NCI-H446 (cell line): ENCODE measurements at places on chromosomes 1 and 21.

DNA sequence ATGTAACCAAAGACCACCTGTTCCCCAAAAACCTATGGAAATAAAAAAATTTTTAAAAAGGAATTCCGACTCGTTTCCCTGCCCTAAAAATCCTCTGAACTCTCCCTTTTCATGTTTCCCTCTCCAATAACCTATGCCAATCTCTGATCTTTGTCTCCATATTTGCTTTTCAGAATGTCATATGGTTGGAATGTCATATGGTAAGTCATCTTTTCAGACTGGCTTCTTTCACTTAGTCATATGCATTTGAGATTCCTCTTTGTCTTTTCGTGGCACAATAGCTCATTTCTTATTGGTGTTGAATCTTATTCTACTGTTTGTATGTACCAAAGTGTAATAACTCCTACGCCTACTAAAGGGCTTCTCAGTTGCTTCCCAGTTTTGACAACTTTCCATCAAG is 117.5 kb downstream of the BACH1 start:
- DNase-seq, result no peak

GRCh38 chr1:7704214-7705047 is 66.7 kb upstream of the VAMP3 start:
- DNase-seq, result peak; percentile 90

DNA sequence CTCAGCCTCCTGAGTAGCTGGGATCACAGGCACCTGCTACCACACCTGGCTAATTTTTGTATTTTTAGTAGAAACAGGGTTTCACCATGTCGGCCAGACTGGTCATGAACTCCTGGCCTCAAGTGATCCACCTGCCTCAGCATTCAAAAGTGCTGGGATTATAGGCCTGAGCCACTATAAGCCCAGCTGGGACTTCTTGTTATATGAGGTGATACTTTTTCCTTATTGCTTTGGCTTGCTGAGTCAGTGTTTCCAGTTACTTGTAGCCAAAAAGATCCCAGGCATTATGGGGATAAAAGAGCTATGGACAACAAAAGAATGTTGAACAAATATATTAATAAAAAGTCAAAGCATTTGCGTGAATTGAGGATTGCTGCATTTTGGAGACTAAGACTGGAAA is 69.9 kb upstream of the LPGAT1 start:
- no peak for DNase-seq

- no peak for DNase-seq
Measured at GRCh38 chr1:150173141-150173585, 23.4 kb downstream of the PLEKHO1 start.

GRCh38 chr1:47683401-47683800 is 245.6 kb downstream of the FOXD2 start:
- no peak for DNase-seq

DNA sequence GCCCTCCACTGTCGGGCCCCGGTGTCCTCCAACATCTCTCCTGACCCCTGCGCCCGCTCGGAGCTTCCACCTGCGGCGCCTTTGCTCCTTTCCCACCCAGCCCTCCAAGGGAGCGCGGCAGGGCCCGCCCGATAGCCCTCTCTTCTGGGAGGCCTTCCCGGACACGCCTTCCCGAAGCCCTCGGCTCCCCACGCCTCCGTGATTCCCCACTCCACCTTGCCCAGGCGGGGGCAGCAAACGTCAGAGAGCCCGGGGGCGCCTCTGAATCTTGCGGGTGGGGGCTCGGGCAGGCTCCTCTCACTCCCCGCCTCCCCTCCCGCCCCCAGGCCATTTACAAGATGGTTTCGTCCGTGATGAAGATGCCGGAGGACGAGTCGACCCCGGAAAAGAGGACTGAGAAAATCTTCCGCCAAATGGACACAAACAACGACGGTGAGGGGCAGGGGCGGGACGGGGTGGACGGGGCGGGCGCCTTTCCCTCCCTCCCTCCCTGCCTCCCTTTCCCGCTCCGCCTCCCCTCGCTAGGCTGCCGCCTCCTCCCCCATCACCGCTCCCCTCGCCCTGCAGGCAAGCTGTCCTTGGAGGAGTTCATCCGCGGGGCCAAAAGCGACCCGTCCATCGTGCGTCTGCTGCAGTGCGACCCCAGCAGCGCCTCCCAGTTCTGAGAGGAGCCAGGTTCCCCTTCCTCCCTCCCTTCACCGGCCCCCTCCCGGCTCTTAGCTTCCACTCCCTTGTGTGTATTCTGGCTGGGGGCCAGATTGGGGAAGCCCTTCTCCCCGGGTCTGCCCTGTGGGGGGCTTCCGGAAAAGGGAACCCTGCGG is 7.1 kb downstream of the HPCA start:
- DNase-seq, result no peak

- peak; percentile 90 for DNase-seq
Measured at GRCh38 chr1:12619792-12620487, 1.9 kb upstream of the DHRS3 start.

GRCh38 chr1:214259353-214259977 is 21.5 kb upstream of the SMYD2 start:
- no peak for DNase-seq

- DNase-seq, result no peak
Measured at GRCh38 chr1:156765666-156766065, 1.7 kb upstream of the PRCC start.

- DNase-seq, result no peak
Measured at GRCh38 chr1:29362764-29363163, 126.4 kb downstream of the PTPRU start.

DNA sequence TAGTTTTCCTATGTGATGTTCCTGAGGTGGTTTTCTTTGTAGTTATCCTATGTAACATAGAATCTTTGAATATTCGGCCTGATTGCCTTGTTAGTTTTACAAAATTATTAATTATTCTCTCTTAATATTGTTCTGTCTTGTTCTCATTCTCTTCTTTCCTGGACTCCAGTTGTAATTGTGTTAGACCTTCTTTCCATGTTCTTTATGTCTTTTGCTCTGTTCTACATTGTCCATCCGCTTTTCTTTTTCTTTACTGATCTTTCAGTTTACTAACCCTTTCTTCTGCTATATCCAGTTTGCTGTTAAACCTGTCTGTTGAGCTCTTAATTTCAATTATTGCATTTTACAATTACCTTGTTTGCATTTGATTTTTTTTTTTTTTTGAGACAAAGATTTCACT is 89.3 kb downstream of the PEX14 start:
- DNase-seq, result no peak

GRCh38 chr1:179677882-179678281 is 65.2 kb upstream of the FAM163A start:
- DNase-seq, result no peak

DNA sequence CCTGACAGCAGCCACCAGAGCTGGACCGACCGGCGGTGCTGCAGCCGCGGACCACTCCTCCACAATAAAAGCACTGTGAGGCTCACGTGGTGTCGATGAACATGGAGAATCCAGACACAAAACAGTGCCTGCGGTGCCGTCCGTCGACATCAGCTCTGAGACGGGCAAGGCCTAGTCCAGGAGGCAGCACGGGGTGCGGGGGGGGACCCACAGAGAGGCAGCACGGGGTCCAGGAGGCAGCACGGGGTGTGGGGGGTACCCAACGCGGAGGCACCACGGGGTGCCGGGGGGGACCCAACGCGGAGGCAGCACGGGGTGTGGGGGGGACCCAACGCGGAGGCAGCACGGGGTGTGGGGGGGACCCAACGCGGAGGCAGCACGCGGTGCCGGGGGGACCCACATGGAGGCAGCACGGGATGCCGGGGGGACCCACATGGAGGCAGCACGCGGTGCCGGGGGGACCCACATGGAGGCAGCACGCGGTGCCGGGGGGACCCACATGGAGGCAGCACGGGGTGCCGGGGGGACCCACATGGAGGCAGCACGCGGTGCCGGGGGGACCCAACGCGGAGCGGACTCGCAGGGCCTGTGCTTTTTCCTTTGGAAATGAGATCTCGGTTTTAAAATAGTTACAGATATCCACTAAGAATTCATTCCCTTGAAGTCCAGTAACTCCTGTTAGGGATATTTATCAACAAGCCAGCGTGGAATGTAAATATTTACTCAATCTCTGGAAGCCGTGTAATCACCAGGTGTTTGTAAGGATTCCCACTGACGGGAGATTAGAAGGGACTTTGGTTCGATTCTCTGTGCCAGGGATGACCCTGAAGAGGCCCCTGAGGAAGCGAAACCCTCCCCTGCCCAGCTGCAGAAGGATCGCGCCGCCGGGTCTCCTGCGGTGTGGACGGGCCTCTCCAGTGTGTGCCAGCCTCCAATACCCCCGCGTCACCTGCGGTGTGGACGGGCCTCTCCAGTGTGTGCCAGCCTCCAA is 52.1 kb downstream of the COL6A1 start:
- DNase-seq, result no peak

- no peak for DNase-seq
Measured at GRCh38 chr1:108100148-108100547, 100.0 kb downstream of the SLC25A24 start.

GRCh38 chr21:31159808-31160207 is 121.5 kb upstream of the KRTAP19-8 start:
- DNase-seq, result no peak

GRCh38 chr1:6645018-6645417 is 20.4 kb downstream of the THAP3 start:
- no peak for DNase-seq

DNA sequence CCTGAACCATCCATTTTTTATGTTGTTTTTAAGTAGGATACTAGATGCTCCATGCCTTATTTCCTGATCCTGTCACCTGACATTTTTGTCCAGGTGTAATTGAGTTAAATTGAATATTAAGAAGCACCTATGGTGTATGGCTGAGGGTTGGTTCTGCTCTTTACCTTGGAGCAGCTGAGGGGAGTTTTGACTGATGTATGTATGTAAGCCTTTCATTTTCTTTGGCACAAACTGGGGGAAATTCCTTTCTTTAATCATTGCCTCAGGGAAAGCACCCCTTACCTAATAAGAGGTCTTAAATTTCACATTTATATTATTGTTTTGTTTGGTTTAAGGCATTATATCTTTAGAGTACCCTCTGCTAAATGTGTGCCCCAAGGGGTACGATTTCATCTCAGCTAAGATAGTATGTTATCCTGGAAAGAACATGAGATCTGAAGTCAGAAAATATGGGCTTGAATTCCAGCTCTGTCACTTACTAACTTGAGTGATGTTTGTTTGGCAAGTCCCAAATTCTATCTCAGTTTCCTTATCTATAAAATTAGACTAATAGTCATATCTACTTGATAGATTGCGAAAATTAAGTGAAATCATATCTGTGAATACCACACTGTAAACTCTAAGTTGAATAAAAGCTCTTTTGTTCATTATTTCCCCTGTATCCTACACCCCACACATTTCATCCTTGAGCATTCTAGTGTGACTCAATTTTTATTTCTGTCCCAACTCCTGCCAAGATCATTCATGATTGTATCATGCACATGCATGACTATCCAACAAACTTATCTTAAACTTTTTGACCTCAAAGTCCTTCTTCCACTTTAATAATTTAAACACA is 57.7 kb upstream of the NUF2 start:
- no peak for DNase-seq

- no peak for DNase-seq
Measured at GRCh38 chr21:44800103-44800502, 1.5 kb downstream of the UBE2G2 start.

- DNase-seq, result peak; percentile 80
Measured at GRCh38 chr1:25520446-25521061, 22.9 kb upstream of the LDLRAP1 start.

DNA sequence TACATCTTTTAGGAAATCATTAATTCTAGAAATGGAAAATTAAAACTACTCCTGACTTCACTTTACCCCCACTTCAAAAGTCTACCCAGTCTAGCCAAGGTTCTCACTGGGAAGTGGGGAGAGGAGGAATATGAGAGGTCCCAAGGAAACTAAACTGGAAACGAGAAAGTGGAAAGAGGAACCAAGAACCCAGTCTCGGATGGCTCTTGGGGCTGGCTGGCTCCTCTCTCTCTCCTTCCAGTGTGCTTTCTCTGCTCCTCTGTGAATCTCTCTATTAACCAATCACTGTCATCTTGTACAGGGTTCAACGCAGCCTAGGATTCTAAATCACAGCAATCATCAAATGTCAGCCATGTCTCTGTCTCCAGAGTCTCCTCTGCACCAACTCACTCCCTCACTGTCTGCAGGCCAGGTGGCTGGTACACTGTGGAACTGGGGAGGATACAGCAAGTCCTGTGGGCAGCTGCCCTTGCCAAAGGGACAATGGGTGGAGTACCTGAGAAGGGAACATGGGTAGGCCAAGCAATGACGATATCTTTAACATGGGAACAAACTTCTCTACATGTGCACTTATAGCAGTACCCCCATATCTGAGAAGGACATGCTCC is 33.7 kb downstream of the GNB1 start:
- no peak for DNase-seq

GRCh38 chr1:242692988-242693387 is 168.5 kb upstream of the PLD5 start:
- no peak for DNase-seq

- no peak for DNase-seq
Measured at GRCh38 chr1:19664453-19665185, at the start of gene HTR6. TSS of gene HTR6 (plus strand) at chr1:19664875. CDS start at chr1:19665754, 879 bp downstream.

DNA sequence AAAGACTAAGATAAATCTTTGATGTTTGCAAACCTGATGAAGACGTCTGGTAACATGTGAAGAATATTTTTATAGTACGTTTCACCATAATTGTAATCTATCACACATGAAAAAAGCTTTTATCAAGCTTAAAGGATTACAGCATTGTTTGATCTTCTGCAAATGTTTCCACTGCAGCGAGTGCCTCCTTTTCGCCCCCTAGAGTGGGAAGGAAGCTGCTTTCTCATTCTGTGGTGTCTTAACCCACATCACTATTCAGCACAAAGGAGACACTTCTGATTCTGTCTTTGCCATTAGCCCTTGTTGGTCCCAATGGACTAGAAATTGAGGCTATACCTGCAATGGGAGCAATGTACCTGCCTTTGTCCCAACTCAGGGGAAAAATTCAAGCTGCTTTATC is 46.0 kb upstream of the IL12RB2 start:
- DNase-seq, result no peak

DNA sequence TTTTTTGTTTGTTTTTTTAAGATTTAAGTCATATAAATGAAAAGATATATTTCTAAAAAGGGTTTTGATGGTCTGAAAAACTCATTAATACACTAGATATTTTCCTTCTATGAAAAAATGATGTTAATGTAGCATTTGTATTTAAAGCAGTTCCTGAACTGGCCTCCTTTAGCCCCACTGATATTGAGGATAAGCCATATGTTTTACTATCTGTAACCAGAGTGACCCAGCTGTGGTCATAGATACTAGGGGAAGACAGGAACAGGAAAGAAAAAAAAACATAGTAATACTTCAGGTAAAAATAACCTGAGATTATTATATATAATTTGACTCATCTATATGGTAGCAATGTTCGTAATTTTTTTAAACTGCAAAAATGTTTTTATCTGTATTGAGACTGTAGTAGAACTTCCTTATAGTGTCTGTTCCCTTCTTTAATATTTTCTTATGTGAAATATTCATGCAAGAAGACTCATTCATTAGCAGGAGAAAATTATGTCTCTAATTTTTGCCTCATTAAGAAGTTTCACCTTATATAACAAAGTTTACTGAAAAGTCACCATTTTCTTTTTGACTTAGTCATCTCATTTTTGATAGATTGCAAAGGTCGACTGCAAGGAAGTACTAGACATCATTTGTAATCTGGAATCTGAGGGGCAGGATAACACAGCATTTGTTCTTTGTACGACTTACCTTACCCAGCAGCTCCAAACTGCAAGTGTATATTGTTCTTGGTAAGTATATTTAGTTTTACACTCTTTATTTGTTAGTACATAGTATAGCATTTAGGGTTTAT is 25.6 kb upstream of the TMCO2 start:
- DNase-seq, result no peak
